ENCODE measurements at places on chromosomes 3 and 15.

DNA sequence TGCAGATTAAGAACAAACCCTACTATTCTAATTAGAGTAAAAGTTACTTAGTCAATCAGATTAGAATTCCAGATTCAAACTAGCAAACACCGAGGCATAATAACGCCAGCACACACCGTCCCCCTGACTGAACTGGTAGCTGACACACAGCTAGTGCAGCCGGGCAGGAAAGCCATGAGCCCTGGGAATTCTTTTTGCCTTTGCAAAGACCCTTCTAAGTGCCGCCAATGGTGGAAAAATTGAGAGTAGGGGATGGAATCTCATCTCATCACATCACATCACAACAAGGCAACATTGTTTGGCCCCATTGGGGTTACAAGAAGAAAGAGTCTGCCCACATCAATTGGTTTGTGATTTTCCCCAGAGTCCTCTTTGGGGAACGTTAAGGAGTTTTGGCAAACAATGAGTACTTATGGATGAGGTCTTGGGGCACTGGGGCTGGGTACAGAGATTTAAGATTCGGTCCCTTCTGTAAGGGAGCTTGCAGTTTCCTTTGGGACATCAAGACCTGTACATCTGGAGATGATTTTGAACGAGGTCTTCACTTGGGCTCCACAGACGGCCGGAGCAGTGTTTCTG, 120.4 kb upstream of the MEF2A start:
- no peak overlapping the region for H3K27ac ChIP-seq
- no peak for DNase-seq
- H3K36me3 ChIP-seq, result no peaks in the 10 kb centered on the region
- no peak overlapping the region for H3K4me3 ChIP-seq
- peaks cover 53% of the 10 kb centered on the region for H3K4me1 ChIP-seq

DNA sequence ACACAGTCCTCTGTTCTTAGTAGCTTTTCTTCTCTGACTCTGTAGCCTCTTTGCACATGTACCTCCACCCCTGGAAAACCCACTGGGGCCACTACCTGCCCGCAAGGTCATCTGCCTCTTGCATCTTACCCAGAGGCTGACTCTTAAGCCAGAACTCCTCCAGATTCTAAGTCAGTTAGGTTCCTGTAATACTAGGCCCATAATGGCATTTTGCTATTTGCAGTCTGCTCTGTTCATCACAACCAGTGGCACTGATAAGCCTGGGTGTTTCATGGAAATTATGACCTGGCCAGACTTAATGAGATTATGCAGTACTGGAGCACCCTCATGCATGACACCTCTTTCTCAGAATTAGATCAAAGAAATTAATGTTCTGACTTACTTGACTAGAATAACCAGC, 31.7 kb upstream of the ATG7 start:
- H3K36me3 ChIP-seq, result no peaks in the 10 kb centered on the region
- H3K4me1 ChIP-seq, result no peaks in the 10 kb centered on the region
- H3K27ac ChIP-seq, result no peak overlapping the region
- no peaks in the 10 kb centered on the region for H3K27me3 ChIP-seq
- no peak overlapping the region for H3K4me3 ChIP-seq

- no peaks in the 10 kb centered on the region for H3K4me1 ChIP-seq
- H3K36me3 ChIP-seq, result no peaks in the 10 kb centered on the region
- no peak overlapping the region for H3K4me3 ChIP-seq
- no peaks in the 10 kb centered on the region for H3K27me3 ChIP-seq
- no peak for DNase-seq
Measured at GRCh38 chr3:76554707-76555106, 485.2 kb upstream of the ROBO2 start.

DNA sequence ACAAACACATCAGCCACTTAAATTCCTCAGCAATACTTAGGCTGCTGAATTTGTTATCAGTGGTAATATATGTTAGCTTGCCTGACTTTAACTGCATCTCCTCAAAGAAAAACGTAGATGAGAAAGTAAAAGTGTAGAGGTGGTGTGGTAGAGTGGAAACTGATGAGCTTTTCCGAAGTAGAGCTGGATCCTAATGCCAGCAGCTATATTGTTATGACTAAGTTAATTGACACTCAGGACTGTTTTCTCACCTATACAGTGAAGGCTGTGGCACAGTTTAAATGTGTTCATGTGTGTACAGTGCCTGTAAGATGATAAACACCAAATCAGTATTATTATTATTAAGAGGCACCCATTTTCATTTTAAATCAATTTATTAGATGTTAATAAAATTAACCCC, 174.9 kb downstream of the TNIK start:
- DNase-seq, result no peak
- no peaks in the 10 kb centered on the region for H3K36me3 ChIP-seq
- no peaks in the 10 kb centered on the region for H3K27me3 ChIP-seq
- no peak overlapping the region for H3K27ac ChIP-seq
- no peak overlapping the region for H3K4me3 ChIP-seq
- peaks cover 64% of the 10 kb centered on the region for H3K4me1 ChIP-seq

DNA sequence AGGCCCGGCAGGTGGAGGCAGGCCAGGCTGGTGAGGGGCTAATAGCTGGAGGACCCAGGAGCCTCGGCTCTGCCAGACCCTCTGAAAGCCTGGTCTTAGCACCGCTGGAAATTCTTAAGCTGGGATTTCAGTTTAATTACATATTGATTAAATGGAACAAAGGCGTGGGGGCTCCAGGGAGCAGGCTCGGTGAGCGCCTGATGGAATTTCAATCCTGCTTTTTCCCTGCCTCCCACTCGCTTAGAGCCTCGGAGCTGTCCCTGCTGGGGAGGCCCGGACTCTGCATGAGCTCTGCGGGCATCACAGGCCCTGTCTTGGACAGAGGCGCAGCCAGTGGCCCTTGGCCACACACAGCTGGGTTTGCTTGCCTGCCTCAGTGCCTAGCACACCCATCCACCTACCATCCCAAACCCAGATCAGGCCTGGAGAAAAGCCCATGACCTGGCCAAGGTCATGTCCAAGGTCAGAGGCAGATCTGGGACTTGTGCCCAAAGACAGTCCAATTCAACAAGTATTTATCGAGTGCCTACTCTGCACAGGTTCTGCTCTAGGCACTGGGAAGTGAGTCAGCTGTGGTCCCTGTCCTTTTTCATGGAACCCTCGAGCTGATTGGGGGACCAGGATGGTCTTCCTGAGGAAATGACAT, 40.6 kb downstream of the LINGO1 start:
- no peaks in the 10 kb centered on the region for H3K36me3 ChIP-seq
- no peak overlapping the region for H3K4me3 ChIP-seq
- no peaks in the 10 kb centered on the region for H3K27me3 ChIP-seq
- DNase-seq, result no peak
- no peak overlapping the region for H3K27ac ChIP-seq

GRCh38 chr15:56812221-56812620, 78.9 kb upstream of the ZNF280D start:
- no peaks in the 10 kb centered on the region for H3K4me1 ChIP-seq
- no peaks in the 10 kb centered on the region for H3K27me3 ChIP-seq
- H3K4me3 ChIP-seq, result no peak overlapping the region

DNA sequence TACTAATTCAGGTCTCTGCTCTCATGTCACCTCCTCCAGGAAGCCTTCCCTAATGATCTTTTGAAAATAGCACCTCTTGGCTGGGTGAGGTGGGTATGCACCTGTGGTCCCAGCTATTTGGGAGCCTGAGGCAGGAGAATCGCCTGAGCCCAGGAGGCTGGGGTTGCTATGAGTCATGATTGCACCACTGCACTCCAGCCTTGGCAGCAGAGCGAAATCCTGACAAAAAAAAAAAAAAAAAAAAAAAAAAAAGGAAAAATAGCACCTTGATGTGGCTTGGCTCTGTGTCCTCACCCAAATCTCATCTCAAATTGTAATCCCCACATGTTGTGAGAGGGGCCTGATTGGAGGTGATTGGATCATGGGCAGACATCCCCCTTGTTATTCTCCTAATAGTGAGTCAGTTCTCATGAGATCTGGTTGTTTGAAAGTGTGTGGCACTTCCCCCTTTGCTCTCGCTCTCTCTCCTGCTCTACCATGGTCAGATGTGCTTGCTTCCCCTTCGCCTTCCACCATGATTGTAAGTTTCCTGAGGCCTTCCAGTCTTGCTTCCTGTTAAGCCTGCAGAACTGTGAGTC, 11.2 kb upstream of the RNU6-1 start:
- DNase-seq, result no peak
- H3K36me3 ChIP-seq, result no peaks in the 10 kb centered on the region
- H3K4me1 ChIP-seq, result no peaks in the 10 kb centered on the region
- H3K27ac ChIP-seq, result no peak overlapping the region

GRCh38 chr15:48890375-48890972, 12.5 kb downstream of the EID1 start:
- H3K27ac ChIP-seq, result no peak overlapping the region
- no peak overlapping the region for H3K4me3 ChIP-seq
- DNase-seq, result no peak
- H3K27me3 ChIP-seq, result no peaks in the 10 kb centered on the region
- no peaks in the 10 kb centered on the region for H3K36me3 ChIP-seq
- no peaks in the 10 kb centered on the region for H3K4me1 ChIP-seq

GRCh38 chr15:60713119-60714084, 234.5 kb upstream of the ICE2 start:
- no peak overlapping the region for H3K27ac ChIP-seq
- peaks cover 24% of the 10 kb centered on the region for H3K4me1 ChIP-seq
- no peaks in the 10 kb centered on the region for H3K27me3 ChIP-seq
- no peak for DNase-seq
- H3K36me3 ChIP-seq, result no peaks in the 10 kb centered on the region
